ENCODE measurements at places on chromosomes 4 and X.

DNA sequence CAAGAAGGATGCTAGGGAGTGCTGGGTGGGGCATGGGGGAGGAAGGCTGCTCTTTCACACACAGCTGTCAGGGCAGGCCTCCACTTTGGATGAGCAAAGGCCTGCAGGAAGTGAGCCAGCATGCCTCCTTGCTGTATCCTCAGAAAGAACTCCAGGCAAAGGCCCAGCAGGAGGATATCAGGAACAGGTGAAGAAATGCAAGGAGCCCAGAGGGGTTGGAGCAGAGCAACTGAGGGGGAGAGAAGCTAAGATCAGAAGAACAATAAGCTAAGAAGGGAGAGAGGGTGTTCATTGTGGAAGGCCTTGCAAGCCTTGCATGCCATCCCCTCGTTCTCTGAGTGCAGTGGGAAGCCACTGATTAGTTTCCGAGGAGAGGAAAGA lies 115.1 kb downstream of the CAMK2D start:
- DNase-seq: no peak

DNA sequence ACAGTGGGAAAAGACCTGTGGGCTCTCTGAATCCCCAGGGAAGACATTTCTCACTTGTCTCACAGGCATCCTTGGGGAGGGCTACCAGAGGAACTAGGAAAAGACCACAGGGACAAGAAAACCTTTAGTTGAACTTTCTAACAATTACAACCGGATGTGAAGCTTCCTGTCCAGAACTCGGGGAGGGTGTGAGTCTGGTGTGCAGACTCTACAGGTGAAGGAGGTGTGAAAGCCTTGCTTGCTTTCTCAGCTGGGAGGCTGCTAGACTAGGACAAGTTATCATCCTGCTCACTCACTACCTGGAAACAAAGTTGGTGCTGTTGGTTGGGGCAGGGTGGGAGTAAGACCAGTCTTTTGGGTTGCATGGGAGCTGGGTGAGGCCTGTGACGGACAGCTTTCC lies 158.5 kb upstream of the PBDC1 start:
- no peak for DNase-seq

- no peak for DNase-seq
These were observed 89.9 kb upstream of the PRKX start for GRCh38 chrX:3803305-3803704.

DNA sequence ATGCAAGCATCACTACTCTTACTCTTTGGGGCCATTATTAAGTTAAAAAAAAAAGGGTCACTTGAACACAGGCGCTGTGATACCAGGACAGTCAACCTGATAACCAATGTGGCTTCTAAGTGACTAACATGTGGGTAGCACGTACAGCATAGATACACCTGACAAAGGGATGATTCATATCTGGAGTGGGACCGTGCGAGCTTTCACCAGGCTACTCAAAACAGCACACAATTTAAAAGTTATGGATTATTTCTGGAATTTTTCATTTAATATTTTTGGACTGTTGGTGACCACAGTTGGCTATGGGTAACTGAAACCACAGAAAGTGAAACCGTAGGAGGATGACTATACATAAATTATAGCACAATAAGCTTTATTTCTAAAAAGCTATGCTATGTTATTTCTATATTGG lies 113.8 kb upstream of the STIM2 start:
- no peak for DNase-seq

DNA sequence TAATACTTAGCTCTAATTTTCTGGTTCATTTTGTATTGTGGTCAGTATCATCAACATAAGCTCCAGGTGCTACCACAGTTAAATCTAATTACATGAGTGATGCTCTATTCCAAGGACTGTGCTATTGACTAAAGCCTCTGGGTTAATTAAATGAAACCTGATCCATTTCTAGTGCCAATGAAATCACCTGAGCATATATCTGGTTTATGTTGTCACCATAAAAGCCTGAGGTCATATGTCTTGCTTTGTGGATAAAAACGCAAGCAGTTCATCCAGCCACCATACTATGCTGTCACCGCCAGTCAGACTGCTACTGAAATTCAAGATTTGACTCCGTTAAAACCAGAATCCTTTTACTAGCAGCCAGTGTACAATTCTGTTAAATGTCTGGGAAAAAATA lies 64.2 kb upstream of the ZNF518B start:
- no peak for DNase-seq

DNA sequence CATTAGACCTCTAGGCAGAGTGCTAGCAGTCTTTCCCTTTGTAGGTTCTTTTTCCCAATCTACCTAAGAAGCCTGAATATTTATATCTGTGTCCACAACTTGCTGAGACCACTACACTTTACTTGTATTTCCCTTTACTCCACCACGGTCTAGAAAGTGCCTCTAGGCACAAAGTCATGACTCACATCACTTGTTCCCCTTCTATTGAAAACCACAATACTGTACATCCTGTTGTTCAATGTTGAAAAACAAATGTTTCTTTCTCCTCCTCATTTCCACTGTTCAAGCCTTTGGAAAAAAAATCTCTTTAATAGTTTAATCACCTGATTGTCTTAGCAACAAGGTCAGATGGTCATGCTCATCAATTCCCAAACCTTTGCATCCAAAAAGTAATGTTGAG lies 326.7 kb downstream of the GUCY2F start:
- DNase-seq: no peak

DNA sequence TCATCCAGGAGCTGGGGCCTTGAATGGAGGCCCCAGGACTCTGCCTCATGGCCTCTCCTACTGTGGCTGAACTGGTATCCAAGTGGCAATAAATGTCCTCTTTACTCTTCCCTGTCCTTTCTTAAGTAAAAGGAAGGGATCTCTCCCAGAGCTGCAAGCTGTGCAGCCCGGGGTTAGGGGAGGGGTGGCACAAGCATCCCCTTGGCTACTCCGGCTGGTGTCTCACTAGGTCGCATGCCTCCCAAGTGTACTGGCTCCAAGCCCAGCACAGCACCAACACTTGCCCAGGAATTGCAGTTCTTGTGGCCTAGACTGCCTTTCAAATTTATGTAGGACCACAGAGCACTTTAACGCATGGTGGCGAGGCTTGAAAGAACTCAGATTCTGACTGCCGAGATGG lies 44.7 kb upstream of the MED14 start:
- DNase-seq: no peak

DNA sequence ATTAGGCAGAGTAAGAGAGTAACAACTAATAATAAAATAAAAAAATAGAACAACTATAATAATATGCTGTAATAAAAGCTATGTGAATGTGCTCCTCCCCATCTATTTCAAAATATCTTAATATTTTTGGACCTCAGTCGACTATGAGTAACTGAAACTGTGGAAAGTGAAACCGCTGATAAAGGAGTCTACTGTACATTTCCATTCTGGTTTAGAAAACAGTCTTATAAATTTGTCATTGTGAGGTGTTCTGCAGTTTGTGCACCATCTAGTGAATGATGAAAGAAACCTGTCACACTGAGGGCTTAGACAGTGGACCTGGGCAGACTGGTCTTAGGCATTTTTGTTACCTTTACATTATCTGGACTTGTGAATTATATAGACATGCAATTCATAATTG lies 42.0 kb downstream of the TMEM150C start:
- no peak for DNase-seq

GRCh38 chr4:107733431-107733925 lies 13.4 kb upstream of the PAPSS1 start:
- DNase-seq: no peak

GRCh38 chrX:19382555-19383145 lies 38.9 kb downstream of the PDHA1 start:
- peak; percentile 37 for DNase-seq

- no peak for DNase-seq
These were observed 67.2 kb upstream of the TENM3 start for GRCh38 chr4:182175788-182176519.

GRCh38 chrX:107894038-107894437 lies 68.4 kb downstream of the MID2 start:
- peak; percentile 2 for DNase-seq

GRCh38 chr4:7910952-7911578 lies 28.6 kb downstream of the AFAP1 start:
- no peak for DNase-seq

- DNase-seq: no peak
These were observed 151.3 kb upstream of the NUDT6 start for GRCh38 chr4:123073650-123074049.

DNA sequence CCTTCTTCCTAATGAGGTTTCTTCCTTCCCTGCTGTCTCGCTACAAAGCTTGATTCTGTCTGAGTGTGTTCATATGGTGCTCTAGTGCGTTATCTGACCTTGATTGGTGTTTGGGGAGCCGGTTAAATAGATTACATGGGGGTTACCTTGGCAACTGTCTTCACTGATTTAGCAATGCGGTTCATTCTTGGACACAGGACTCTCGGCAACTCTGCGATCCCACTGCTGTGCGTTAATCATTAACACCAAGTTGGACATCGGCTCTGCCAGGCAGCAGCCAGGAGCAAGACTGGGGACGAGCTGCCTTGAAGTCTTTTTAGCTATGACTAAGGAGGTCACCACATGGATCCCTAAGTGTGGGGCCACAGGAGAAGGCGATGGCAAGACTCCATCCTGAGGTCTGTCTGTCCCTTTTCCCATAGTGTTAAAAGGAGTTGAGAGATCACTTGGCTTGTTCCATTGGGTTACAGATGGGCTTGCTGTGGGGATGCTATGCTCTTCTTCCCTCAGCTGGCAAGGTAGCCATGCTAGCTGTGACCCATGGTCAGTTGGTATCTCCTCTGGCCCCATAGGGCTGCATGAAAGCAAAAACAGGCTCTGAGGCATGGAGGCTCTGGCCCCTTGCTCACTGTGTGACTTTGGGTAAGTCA lies 93.4 kb upstream of the MAMLD1 start:
- DNase-seq: no peak

- DNase-seq: no peak
These were observed 52.4 kb upstream of the IL21 start for GRCh38 chr4:122673252-122673651.

DNA sequence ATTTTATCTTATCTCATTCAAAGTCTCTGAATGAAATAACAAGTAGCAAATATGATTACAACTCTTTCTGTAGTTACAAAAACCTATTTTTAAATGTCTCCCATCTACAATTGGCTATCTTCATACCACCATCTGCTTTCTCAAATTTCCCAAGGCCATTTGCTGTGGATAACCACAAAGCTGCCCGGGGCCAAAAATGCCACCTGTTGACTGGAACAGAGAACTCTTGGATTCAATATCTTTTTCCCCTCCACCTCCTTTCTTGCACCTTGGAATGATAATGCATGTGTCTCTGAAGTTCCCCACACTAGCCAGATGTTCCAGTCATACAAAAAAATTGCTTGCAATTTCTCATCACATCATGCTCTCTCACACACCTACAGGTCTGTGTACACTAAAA lies 93.3 kb upstream of the SCML1 start:
- DNase-seq: no peak

DNA sequence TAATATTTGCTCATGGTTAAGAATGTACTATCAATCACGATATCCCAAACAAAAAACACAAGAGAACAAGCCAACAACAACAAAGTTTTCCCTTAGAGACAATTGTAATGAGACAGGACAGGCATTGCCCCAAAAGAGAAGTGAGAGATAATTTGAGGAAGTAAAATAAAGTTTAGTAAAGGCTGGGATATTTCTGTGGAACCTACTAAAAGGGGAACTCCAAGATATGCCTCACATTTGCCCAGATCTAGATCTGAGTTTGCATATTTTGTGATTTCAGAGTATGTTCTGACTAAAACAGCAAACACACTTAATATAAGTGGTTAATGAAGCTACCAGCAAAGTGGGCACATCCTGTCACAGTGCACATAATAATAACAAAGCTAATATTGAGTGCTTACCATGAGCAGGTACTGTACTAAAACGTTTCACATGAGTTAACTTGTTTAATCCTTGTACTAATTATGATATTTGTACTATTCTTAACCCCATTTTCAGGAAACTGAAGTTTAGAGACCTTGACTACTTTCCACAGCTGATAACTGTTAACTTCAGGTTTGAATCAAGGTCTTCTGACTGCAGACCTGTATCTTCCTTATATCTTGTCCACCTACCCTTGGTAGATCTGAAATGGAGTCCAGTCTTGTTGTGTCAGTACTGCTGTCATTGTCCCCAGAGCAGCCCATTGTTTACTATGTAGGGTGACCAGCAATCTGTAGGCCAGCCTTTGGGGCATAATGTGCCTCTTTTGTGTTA lies 26.0 kb upstream of the BMP2K start:
- DNase-seq: no peak

DNA sequence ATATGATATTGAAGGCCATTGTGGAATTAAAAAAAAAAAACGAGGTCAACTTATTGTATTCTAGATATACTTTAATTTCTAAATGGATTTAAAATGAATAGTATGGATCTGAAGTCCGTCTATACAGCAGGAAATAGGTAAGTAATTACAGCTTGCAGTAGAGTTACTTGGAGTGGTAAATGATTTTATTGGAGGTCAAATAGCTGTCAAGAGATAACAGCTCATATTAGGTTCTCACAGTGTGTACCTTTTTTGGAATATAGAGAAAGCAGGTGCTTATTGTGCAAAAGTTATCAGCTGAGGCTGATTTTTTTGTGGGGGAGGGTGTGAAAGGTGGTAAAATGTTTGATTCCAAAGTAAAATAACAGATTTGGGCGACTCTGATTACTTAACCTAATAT lies 17.7 kb downstream of the UPRT start:
- DNase-seq: no peak

- no peak for DNase-seq
These were observed 81.3 kb downstream of the HMGN5 start for GRCh38 chrX:81120258-81120935.

DNA sequence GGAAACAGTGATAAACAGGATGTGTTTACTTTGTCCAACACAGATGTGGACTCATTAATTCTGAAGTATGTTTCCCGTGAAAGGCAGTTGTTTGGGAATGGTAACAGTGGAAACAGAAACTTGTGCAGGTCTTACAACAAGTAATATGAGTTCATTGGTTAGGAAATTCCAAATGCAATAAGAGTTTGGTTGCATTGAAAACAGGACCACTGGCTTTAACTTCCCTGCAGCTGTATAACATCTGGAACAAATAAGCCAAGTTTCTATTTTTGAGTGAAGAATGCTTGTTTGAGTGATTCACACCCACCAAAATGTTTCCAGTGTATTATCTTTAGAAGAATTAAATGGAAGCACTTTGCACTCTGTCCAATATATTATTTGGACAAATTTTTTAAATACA lies 82.4 kb upstream of the BMP3 start:
- no peak for DNase-seq
